ENCODE measurements at places on chromosomes 6 and 20.

DNA sequence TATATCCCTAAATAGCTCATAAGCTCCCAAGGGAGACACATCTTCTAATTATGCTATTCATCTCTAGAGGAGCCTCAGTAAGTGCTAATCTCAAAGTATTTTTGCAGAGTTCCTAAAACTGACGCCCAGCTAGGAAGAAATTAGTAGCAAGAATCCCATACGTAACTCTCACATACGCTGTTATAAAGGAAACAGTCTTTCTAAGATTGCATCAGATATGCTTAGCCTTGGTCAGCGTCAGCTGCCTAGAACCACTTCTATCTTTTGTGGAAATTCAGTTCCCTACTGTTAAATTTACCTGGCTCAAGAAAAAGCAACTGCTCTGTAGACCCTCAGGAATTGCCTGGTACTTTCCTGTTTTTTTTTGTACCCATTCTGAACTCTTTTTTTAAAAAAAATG, 13.6 kb downstream of the RIPOR2 start:
- DNase-seq = no peak

DNA sequence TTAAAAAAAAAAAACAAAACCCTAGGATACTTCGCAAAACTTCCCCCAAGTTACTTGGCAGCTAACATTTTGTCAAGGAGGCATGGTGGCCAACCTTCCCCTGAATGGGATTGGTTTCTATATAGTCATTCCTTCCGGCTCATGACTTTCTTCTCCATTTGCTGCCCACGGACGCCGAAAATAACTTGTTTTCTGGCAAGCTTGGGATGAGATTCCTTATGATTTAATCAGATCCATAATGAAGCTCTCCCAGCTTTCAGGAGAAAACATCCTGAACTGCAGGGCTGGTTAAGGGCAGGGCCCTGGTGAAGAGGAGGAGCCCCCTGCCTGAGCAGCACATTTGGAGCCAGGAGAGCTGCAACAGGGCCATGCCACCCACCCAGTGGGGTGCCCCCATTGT, 49.9 kb downstream of the PPP1R16B start:
- DNase-seq = no peak

DNA sequence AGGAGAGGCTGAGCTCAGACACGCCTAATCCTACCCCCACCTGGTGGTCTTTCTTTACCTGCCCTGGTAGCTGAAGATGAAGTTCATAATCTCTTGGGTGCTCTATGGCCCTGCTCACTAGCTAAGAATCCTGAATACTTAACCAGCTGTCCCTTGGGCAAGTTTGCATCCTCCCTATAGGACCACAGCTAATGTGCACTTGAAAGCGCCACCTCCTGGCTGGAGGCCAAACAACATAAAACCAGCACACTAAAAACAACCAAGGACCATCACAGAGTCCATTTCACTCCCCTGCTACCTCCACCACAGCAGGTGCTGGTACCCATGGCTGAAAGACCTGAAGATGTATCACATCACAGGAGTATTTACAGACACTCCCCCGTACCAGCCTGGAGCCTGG, 155.5 kb upstream of the SLC24A3 start:
- DNase-seq = no peak

DNA sequence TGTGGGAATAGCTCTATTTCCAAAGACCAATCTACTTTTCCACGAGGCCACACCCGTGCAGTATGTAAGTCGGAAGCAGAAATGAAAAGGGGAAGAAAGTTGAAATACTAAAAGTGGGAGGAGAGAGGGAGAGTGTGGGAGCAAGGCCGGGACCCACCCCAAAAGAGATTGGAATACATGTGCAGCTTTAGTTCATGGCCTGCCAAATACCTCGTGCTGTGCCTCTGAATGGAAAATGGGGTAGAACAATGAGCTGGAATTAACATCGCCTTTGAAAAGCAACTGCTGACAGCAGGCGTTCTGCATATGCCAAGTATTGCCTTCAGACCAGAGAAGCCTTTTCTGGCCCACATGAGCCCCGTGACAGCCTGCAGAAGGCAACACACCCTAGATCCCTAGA, 155.6 kb downstream of the CD83 start:
- DNase-seq = no peak

- DNase-seq = peak; percentile 24
Measured at GRCh38 chr6:125314009-125314581, 12.3 kb upstream of the HDDC2 start.

- peak; percentile 36 for DNase-seq
Measured at GRCh38 chr6:149834513-149835481, 29.4 kb downstream of the LRP11 start.

- no peak for DNase-seq
Measured at GRCh38 chr6:33826537-33826936, 22.7 kb upstream of the MLN start.

DNA sequence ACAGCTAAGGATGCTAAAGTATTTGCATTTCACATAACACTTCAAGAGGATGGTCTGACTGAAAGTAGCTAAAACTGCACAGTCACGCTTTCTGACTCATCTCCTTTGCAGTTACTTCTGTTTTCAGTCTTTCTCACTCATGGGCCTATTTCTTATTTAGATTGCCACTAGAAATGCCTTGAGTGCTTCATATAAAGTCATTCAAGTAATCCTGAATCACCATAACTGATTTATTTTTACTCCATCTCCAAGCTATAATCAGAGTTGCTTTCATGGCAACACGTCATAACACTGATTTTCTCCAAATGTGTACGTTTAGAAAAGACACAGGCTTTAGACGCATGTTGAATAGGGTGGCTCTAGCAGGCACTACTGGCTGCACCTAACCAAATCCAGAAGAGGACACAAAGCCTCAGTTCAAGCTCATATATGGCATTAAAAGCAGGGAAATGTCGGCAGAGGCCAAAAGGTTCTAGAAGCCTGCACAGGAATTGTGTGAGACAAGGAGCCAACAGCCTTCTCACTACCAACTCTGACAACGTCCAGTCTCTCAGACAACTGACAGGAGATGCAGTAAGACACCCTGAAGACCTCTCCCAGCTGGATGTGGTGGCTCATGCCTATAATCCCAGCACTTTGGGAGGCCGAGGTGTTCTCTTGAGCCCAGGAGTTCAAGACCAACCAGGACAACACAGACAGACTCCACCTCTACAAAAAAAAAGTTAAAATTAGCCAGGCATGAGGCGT, 64.1 kb upstream of the BEND6 start:
- DNase-seq = peak; percentile 51

DNA sequence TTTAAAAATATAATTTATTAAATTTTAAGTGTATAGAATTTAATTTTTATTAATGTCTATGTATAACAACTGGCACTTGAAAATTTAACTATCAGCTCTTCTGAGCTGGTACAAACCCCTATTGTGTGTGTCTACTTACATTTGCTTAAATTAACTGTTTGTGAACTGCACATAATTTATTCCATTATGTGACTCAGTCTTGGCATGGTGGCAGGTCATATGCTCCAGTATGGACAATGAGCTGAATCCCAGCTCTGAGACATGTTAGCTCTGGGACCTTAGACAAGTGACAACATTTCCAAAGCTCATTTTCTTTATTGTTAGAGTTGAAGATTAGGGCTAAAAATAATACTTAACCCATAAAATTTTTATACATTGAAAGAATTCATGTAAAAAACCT, 526.1 kb upstream of the MARCKS start:
- DNase-seq = no peak

DNA sequence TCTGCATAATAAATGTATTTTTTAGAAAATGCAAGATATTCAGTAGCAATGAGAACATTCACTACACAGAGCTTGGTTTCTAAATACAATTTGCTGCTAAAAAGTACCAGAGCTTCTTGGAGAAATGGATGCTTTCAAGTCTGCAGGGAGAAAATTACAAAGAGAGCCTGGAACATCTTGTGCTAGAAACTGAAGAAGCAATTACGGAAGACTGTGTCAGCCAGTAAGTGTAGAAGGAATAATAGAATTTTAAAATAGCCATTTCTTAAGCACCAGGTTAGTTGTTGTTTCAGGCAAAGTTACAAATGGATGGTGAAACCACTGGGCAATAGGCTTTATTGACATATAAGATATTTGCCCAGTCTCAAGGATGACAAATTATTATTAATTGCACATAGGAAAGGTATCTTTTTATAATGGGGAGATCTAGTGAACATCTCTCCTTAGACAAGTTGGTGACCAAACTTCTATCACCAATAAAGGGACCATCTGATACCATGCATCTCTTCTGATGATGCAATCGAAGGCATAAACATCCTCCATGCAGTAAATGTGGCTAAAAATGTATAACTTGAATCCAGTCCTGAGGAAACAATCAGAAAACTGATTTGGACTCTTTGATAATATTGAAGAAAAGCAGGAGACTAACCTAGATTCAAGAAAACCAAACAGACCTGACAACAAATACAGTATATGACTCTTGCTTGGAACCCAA, 81.7 kb downstream of the ARHGAP18 start:
- DNase-seq = no peak

DNA sequence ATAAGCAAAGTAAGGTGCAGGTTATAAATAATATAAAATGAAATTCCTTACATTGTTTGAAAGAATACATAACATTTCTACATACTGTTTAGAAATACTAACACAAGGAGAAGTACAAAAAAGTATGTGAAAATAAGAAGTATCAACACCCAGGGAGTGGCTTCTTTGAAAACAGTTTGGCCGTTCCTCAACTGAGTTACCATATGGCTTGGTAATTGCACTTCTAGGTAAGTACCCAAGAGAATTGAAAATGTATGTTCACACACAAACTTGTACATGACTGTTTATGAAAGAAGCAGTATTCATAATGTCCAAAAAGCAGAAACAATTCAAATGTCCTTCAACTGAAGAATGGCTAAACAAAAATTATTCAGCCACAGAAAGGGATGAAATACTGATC, 30.7 kb downstream of the PAK5 start:
- DNase-seq = no peak

DNA sequence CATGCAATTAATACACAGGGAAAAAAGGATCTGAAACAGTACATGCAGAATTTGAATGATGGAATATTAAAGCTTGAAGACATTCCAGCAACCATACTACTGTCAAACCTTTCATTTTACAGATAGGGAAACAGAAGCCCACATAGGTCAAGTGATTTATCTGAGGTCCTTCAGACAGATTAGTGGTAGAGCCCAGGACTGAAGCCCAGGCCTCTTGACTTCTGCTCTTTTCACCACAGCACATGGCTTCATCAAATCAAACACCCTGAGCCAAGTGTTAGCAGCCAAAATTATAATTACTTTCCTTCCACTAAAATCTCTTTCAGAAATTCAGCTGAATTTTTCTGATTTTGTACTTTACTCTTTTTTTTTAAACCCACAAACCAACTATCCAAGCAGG, 435.6 kb upstream of the RUNX2 start:
- no peak for DNase-seq

DNA sequence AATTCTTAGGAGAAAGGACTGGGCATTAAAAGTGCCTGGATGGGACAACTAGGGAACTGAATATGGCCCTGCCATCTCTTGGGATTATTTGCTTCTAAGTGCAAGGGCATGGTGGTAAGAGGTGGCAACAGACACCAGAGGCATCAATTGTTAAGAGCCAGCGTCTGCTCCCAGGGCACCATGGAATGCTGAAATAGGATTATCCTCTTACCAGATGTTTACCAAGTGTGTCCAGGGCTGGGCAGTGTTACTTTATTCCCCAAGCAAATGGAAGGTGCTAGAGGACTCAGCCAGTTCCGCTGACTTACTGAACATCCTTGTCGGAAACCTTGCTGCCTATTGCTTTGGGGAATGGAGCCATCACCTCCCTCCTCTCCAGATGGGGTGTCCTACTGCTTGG, 273.6 kb upstream of the SUPT3H start:
- no peak for DNase-seq

DNA sequence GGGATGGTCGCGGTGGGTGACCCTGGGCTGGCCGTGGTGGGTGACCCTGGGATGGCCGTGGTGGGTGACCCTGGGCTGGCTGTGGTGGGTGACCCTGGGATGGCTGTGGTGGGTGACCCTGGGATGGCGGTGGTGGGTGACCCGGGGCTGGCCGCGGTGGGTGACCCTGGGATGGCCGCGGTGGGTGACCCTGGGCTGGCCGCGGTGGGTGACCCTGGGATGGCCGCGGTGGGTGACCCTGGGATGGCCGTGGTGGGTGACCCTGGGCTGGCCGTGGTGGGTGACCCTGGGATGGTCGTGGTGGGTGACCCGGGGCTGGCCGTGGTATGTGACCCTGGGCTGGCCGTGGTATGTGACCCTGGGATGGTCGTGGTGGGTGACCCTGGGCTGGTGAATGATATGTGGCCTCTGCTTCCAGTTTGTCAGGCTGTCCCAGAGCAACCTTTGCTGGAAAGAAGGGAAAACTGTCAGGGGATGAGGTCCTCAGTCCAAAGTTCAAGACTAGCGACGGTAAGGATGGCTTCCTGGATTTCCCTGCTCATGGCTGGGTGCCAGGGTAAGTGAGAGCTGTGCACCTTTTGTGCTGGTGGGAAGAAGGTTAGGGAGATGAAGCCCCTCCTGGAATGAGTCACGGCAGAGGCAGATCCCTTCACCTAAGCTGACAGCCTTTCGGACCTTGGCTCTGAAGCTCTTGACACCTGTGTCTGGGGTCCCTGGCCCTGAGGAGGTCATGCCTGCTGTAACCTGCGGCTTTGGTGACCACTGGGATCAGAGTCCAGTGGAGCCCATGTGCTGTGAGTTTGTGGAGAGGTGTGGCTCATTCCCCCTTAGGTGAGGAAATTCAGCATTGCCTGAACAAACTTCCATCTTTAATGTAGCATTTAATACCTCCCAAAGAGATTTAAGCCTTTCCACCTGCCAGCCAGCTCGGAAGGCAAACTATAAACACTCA, 19.1 kb upstream of the PCMTD2 start:
- DNase-seq = no peak

DNA sequence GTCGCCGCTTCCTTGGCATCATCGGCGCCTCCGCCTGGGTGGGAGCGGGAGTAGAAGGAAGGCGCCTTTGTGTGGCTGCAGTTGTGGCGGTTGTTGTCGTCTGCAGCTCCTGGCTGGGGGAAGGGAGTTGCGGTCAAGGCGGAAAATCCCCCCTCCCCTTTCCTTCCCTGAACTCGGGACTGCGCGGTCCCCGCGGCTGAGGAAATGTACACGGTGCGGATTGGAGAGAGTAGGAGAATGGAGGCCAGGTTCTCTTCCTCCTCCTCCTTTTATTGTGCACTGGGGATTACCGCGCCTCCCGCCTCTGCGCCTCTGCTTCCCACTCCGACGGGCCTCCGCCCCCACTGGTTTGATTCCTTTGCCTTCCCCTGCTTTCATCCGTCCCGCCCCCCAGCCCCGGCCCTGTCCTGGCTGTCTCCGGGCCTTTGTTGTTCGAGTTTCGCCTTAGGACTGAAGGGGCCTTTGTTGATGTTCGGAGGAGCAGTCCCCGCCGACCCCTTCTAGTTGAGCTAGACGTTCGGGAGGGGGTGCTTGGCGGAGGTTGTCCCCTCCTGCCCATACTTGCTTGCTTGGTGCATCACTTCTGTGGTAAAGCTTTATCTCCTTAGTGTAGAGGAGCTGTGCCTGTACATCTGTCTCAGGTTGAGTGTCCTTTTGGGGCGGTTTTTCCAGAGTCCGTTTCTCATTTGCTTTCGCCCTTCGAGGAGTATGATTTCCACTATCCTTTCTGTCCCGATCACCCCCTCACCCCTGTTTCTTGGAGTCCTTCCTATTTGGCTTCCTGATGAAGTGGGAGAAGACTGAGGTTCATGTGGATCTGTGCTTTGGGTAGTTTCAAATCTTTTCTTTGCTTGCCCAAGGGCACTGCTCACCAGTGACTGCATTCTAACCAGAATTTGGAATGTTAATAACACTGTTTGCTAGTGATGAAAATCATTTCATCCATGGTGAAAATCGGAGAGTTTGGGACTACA, 764 bp downstream of the ZNF292 start:
- DNase-seq = peak; percentile 52

GRCh38 chr6:9745476-9745875, 669.4 kb downstream of the TFAP2A start:
- no peak for DNase-seq
